Progenitor cell of endocrine pancreas (in vitro differentiated cells): ENCODE measurements at places on chromosomes 16 and 17. TPM values are rescaled to one million over a fixed set of nuclear protein-coding genes. Genes with fewer than 3 reads are reported as not detected.
A peak's percentile ranks its signal among the peaks of the same experiment; 100 is the strongest.

GRCh38 chr17:2801841-2802240, 5.6 kb downstream of the RAP1GAP2 start:
- no peak for DNase-seq

GRCh38 chr16:74447578-74447977, 26.3 kb upstream of the CLEC18B start:
- no peak for DNase-seq

DNA sequence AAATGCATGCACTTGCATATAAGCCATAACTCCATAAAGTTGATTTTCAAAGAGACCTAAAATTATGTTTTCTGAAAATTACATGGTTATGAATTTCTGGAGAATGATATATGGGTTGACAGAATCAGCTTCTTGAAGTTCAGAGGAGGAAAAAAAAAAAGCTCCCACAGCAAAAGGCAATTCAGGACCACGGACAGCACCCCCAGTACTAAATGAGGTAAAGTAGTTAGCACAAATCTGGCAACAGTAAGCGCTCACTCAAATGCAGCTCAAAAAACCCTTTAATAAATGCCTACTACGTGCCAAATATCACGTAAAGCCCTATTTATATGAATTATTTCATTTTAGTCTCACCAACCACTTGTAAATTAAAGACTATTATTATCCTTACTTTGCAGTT, 135.2 kb downstream of the SHISA9 start:
- peak; percentile 56 for DNase-seq

SMURF2 gene
- total RNA-seq = 40.8 and 43.9 TPM in 2 replicates

NSRP1 gene
- total RNA-seq = 25.3 and 29.0 TPM in 2 replicates
